ENCODE measurements at places on chromosomes 1 and 21.

DNA sequence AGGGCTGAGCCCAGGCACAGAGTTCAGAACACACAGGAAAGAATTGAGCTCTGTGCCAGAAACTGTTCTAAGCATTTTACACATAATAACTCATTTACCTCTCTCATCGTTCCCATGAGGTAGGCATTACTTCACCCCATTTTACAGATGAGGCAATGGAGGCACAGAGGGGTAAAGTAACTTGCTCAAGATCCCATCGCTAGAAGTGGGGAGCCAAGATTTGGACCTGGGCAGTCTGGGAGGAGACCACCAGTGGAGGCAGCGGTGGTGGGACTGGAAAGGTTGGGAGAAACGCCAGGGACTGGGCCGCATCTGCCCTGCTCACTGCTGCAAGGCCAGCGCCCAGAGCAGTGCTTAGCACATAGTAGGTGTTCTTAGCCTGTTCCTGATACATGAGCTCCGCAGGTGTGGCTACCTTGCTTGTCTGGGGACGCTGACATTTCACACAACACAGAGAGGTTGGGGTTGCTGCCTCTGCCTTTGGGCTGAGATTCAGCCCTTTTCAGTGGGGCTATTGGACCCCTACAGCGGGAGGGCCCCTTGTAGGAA, 27.8 kb upstream of the EPS8L3 start:
- DNase-seq = no peak

GRCh38 chr1:56266359-56266758, 313.0 kb downstream of the PLPP3 start:
- no peak for DNase-seq

- no peak for DNase-seq
Observed at GRCh38 chr1:36542024-36542961, 59.6 kb upstream of the CSF3R start.

DNA sequence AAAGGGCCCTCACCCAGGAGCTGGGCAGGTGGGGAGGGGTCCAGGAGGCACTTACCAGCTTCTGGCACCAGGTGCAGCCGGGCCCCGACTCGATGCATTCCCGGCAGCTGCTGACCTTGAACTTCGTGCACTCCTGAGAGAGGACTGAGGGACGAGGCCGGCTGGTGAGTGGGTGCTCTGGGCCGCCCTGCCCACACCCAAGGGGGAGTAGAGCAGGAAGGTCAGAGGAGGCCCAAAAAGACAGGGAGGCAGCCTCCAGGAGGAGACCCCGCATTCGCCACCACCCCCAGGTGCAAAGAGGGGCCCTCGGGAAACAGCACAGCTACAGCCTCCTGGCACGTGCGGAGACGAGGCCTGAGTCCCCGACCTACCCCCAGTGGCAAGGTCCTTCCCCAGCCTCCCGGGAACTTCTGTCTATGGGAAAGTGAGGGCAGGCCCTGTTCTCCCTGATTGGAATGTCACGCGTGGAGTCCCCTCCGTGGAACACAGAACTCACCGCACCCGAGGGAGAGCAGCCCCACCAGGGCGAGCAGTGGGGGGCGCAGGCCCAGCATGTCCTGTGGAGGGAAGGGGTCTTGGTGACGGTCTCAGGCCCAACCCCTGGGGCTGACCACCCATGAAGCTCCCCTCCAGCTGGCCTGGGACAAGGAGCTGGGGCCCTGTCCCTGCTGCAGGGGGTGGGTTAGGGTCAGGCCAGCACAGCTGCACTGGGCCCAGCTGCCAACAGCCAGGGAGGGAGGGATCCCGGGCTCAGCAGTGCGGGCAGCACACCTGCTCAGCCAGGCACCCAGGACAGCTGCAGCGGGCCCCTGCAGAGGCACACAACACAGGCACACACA, 10.3 kb downstream of the ITGB2 start:
- DNase-seq = no peak

DNA sequence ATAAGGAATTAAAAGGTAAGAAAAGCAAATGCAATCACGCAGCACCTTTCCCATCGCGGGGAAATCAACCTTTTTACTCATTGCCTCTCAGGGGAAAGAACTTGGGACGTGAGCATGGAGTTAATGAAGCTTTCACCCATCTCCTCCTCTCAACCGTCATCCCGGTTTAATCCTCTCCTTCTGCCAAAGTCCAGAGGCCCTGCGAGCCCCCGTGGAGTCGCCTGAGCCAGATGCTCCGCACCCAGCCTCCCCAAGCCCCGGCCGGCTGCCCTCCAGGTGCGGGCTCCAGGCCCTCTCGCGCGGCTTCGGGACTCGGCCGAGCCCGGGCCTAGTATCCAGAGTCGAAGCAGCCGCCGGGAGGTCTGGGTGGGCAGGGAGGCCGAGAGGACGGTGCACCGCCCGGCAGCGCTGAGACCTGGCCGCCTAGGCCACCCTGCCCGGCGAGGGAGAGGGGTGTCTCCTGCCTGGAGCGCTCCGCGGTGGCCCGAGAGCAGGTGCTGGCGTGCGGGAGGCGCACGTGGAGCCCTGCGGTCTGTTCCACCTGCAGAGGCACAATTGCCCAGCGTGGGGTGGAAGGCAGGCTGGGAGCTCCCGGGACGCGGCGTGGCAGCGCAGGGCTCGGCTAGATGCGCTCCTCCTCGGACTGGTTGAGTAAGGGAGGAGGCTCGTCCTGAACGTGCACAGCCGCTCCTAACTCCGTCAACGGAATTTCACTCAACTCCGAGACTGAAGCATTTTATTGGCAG, 218.5 kb downstream of the SDCCAG8 start:
- no peak for DNase-seq

DNA sequence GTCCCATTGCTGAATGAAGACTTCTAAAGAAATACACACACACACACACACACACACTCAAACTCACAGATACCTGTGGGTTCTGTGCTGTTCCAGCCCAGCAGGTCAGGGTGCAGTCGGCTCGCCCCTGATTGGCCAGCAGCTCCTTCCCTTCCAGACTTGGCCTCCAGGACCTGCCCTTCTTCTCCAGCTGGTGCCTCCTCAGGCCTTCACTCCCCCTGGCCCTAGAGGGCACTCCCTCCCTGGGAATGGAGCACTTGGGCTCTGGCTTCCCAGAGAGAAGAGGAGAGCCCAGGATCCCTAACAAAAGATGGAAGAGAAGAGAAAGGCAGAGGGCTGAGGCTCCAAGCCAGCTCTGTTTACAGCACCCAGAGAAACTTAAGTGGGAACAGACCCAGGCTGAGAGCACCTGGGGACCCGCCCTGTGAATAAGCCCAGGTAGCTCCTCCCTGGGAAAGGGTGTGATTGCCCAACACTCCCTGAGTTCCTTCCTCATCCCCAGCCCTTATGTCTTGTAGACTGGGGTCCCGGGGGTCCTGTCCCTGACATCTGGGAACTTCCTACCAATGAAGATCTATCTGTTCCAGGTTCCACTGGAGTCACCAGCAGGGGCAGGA, at the start of gene PGLYRP3:
PGLYRP3 (minus strand) TSS at position 383 of the 617 bp plus-strand sequence. CDS start 2,287 bp downstream, outside the sequence.
- DNase-seq = no peak

DNA sequence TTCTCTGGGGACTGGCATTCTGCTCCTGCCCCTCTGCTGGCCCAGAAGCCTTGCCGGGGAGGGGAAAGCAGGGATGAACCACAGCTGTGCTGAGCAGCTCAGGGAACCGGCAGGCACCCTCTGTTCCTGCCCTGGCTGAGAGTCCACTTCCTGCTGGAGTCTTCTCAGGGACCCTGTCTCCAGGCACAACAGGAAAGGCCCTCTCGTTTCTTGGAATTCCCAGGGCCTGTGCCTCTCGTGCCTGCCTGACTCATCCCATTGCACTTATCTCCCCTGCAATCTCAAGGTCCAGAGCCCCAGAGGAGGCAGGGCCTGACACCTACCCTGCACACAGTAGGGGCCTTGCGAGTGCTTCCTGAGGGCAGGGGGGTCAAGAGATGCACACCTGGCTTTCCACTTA, 1.1 kb upstream of the EDN2 start:
- no peak for DNase-seq

GRCh38 chr1:234851450-234852438, 241.8 kb upstream of the IRF2BP2 start:
- no peak for DNase-seq

DNA sequence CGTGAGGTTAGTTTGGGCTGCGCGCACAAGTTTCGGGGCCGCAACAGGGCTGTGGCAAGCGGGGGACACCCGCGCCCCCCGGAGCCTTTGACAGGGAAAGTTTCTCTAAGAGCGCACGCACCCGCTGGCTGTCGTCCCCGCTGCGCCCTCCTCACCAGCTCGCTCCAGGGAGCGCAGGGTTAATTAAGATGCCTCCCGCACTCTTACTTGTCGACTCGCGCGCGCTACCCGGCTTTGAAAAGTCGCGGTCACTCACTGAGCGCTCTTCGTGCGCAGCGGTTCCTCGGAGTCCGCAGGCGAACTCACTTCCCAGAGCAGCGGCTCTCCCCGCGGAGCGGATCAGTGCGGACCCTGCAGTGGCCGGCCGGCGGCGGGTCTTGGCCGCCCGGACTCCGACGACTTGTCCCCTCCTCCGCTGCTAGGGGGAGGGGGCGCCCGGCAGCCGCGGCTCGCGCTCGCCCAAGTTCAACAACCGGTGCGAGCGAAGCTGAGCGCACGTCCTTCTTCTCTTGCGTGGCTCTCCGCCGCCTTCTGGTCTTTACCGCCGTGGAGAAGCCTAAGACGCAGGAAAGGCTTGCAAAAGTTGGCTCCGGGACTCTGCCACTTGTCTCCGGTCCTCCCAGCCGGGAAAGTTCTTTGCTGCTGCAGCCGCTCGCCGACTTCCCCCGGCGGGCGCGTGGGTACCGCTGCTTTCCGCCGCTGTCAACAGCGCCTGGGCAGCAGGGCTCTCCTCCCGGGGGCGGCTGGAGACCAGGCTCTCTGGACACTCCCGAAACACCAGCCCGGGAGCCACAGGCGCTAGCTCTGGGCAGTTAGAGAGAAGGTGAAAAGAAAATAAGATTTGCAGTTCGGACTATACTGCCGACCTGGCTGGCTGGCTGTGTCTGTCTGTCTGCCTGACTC, 506 bp downstream of the JUN start:
- DNase-seq = no peak

DNA sequence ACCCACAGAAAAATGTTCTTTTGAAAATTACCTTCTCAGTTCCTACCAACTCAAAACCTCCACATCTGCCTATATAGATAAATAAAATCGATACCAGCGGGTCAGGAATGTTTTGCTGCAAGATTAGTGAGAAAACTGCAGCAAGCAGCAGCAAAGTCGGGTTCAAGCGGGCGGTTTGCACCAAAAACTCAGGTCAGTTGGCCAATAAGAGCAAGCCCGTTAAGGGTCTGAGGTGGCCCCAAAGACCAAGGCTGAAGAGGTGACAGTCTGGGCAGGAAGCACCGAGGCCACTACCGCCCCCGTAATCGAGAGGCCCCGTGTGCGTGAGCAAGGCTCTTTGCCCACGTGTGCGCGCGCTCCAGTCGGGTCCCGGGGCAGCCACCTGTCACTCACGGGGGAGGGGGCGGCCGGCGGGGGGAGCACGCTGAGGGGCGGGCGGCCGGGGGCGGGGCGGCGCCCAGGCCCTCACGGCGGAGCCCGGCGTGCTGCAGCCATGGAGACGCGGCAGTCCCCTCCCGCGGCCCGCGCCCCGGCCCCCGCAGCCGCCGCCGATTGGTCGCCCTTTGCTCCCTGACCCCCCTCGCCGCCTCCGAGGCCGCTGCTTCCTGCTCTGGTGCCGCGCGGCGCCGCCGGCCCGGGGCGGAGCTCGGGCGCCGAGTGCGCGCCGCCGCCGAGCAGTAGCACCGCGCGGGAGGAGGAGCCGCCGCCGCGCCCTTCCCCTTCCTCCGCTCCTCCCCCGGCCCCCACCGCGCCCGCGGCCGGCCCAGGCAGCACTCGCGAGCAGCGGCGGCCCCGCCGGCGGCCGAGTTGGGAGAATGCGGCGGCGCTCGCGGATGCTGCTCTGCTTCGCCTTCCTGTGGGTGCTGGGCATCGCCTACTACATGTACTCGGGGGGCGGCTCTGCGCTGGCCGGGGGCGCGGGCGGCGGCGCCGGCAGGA, at the start of gene GALNT2:
GALNT2 (plus strand) TSS at position 773 of the 939 bp plus-strand sequence; CDS start at position 816, 43 bp downstream.
- DNase-seq = peak; percentile 85

GRCh38 chr1:233730380-233730779, 116.5 kb downstream of the KCNK1 start:
- no peak for DNase-seq

- no peak for DNase-seq
Observed at GRCh38 chr1:24806588-24806987, 61.3 kb downstream of the CLIC4 start.

DNA sequence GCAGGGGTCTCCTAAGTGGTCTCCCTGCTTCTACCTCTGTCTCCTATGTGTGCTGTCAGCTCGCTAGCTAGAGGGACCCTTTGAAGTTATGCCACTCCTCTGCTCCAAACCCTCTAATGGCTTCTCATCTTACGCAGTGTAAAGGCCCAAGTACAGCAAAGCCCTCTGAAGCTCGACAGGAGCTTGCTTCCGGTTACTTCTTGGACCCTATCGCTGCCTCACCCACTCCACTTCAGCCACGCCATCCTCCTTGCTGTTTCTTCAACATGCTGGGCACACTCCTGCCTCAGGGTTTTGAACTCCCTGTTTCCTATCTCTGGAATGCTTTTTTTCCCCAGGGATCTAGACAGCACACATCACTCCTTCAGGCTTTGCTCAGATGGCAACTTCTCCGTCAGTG, 102.3 kb upstream of the F3 start:
- DNase-seq = no peak

DNA sequence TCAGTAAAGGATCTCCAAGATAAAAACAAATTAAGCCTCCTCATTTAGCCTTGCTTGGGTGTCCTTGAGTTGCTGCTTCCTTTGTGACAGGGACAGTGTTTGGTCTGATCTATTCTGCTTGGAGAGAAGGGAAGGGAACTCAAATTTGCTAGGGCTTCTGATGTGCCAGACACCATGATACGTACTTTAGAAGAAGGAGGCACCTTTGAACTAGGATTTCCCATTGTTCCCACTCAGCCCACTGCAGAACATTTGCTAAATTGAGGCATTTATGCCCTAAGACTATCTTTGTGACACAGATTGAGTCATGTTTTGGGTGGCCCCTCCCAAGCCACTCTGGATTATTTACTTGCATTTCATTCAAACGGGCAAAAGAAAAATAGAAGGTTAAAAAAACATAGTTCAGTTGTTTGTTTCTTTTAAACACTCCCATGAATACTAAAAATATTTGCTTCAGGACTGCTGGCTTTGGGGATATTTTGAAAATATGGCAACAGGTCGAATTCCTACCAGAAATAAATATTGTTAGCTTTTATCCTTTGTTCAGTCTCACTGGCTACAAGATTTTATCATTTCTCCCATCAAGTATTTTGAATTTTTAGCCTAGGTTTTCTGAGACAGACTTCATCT, 81.9 kb upstream of the WLS start:
- DNase-seq = no peak

- DNase-seq = no peak
Observed at GRCh38 chr1:95080446-95080845, 7.7 kb upstream of the ALG14 start.

- DNase-seq = no peak
Observed at GRCh38 chr21:39182484-39183271, 573 bp downstream of the PSMG1 start.
